Bone marrow (tissue), 2 donors: ENCODE measurements at places on chromosomes 5 and 9.

GRCh38 chr5:178241231-178241663, 8.6 kb upstream of the PHYKPL start:
- peak; percentile 61 for DNase-seq

DNA sequence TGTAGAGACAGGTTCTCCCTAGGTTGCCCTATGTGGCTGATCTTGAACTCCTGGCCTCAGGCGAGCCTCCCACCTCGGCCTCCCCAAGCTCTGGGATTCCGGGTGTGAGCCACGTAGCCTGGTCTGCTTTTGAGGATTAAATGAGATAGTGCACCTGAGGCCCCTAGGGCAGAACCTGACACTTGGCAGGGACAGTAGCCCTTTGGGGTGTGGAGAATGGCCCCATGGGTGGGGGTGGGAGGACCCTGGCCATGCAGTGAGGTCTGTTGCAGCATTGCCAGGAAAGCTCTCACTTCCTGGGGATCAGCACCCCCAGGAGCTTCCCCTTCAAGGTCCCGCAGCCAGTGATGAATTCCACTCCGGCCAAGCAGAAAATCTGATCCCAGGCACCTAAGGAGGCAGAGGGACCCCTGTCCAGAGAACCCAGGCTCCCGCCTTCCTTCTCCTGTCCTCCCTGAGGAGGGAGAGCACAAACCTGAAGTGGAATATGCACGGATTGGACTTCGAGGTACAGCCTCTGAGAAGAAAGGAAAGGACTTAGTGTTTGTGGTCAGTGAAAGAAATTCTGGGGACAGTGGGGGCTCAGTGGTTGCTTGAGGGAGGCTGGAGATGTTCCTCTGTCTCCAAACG, 73.9 kb upstream of the UNC5A start:
- DNase-seq: no peak

DNA sequence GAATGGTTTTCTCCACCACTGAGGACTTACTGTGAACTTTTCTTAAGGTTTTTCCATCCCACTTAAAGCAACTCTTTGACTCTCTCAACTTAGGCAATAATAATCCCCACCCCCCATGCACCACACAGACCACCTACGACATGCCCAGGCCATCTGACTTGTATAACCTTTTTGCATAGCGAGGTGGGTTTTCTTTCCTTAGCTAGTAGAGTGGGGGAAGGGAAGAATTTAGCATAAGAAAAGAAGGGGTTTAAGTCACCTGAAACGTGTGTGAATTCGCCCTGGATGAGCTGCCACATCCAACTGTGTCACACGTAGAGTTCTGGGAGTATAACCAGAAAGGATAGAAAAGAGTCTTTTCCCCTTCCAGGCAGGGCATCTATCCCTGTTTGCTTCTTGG, 262.7 kb downstream of the YTHDC2 start:
- DNase-seq: no peak

DNA sequence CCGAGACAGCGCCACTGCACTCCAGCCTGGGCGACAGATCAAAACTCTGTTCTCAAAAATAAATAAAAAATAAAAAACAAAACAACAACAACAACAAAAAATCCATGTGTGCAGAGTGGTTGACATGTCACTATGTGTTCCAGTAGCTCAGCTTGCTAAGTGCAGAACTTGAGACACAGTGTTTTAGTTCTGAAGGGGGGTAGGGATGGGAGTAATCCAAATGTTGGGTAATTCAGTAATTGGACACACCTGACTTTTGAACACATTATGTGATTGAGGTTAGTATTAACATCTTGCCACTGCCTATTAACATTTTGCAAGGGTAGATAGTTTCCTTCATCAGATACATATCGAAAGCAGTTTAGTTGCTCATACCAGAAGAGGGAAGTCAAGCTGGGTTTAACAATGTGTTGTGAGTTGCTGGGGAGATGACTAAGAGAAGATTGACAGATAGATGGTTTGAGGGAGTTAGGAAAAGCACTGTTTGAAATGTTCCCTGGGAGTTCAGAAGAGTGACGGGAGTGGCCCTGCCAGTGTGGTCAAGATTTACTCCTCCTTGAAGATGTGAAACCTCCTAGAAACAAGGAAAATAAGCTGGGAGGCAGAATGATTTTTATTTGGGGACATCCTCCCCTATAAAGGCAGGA, 928 bp downstream of the HACD4 start:
- DNase-seq: peak; percentile 86

DNA sequence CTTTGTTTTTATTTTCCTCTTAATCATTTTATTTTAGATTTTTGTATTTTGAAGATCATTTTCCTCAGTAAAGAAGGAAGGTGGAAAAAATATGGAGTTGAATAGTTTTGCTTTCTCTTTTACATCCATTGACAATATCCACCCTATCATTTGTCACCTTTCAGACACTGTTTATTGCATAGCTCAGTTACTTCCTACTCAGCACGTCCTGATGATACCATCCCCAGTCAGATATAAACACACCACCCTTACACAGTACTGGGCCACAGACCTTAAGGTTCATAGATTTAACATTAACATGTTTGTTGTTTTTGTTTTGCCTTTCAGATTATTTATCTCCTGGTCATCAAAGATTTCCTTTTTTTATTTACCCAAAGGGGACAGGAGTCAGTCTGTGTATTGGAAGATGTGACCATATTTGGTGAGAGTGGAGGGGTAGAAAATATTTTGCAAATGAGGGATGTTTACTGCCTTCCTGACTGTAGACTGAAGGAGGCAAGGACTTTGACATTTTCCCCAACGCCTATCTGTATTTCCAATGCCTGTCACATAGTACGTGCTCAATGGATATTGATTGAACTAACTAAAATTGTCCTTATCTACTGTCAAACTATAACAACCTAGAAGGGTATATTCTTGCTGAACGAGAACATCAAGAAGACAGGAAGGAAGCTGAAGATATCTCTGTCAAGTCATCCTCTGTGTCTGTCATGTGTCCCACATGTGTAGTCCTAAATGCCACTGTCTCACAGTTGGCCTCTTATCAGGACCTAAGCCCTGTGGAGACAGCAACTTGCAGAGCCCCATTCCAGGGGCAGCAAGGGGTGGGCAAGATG, 15.6 kb downstream of the STX17 start:
- no peak for DNase-seq

DNA sequence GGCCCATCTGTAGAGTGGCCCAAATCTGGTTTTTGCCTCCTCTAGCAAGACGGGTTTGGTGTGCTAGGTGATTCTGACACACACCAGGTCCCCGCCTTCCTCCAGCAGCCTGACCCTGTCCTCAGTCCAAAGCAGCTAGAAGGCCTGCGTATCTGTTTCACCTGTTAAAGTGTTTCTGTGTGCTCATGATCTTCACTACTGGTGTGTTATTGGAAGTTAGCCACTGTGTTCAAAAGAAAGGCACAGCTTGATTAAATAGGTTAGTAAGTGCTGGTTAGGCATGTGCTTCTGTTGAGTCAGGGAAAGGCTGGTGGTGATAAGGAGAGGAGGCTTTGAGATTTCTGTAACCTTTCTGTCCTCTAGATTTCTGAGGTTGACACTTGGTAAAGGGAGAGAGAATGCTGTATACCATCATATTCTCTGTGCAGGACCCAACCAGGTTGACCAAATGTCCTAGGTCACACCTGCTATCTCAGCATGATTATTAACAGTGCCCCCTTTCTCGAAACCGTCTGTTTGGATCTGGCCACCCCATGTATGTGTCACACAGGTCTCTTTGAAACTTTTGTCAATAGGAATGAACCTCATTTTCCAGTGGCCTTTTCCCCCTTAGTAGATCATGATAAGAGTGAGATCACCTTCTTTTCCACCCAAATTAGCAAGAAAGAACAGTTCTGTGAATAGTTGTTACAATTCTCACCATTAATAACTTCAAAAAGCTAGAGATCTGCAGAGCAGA, 58.8 kb downstream of the ARHGAP26 start:
- no peak for DNase-seq

DNA sequence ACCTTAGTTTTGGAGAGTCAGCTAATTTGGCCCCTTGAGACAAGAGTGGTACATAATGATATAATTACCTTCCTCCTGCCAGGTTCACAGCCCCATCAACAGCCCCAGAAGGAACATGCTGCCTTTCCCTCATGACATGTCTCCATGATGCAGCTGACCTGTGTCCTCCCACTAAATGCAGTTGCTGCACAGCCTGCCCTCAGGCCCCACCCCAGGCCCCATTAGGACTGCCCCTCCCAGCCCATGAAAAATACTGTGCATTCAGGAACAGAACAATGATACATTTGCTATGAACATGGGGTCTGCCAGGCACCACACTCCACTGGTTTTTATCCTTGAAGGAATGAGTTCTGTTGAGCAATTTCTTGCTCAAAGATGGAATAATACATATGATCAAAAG, 176.4 kb downstream of the C5orf15 start:
- DNase-seq: no peak

GRCh38 chr9:79221084-79221483, 350.7 kb upstream of the TLE4 start:
- DNase-seq: no peak

DNA sequence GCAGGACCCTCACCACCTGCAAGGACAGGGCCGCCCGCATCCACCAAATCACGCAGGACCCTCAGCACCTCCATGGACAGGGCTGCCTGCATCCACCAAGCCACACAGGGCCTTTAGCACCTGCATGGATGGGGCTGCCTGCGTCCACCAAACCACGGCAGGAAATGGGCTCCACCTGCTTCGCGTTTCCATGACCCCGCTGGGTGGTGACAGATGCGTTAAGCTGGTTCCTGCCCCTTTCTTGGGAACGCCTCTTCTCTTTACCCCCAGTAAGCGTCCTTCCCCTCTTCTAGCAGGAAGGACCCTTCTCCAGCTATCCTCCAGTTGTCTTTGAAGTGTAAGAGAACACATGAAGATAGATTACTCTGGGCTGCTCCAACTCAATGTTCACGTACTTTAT, 13.5 kb downstream of the FBP1 start:
- no peak for DNase-seq

DNA sequence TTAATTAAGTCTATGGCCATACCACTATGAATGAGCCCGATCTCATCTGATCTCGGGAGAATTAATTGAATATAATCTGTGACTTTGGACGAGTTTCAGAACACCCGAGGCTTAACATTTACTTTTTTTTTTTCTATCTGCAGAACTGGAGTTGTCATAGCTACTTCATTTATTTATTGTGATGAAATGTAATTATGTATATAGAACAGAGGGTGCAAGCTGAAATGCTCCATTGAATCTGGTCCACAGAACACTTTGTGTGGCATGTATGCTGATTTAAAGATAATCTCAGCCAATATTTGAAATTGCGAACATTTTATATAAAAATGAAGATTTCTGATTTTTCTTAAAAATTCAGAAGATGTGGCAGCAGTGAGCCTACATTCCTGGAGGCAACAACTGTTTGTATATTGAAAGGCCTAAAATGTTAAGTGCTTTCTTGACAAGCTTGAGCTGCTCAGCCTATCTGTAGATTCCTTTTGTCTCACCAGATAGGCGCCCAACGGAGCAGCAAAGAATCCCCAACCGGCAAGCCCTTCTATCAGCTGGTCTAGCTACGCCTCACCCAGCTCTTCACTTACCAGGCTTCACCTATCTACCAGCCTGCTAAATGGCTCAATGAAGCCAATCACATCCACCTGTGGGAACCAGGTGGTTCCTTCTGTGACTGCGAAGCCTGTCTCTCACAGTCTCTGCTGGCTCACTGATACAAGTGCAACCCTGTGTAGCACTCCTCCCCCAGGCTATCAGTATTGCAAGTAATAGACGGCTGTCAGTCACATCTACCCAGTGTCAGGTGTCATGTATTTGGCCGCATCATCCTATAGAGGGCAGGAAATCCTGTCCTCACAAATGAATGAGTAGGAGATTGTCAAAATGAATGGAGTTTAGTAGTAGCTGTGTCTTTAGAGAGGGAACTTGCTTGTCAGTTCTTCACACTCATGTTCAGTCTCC, 170.6 kb upstream of the MRPS30 start:
- no peak for DNase-seq

- DNase-seq: no peak
Observed at GRCh38 chr9:103819936-103820335, 274.2 kb upstream of the SMC2 start.

DNA sequence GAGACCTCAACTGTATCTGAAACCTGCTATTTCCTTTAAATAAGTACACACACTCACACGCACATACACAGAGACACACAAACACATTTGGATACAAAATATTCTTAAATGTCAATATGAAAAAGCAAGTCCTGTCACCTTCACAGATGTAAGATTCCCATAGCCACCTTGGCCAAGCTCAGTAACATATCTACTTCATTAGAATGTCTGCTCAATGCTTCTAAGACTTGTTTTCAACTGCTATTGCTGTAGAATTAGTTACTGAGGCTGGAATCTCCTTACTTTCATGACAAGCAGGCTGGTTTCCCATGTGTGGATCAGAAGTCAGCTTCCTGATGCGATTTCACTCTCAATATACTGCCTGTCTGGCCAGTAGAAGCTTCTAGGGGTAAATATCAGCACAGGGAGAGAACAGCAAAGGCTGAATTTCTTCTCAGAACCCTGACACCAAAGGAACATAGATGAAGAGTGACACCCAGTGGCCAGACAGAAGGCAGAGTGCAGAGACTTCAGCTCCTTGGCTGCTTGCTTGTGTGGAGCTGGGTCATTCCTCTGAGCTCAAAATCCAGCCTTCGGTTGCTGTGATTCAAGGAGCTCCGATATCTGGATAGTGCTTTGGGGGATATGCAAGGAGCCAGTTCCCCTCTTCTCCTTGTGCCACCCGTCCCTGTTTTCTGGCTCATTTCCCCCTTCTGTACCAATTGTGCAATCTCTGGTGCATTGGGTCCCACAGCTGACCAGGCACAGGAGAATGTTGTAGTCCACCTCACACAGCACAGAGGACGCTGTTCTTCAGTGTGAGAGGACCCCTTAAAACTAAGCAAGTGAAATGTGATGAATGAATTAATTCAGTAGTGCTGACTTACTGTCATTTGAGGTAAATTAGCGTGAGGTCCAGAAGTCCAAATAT, 26.6 kb upstream of the ABLIM3 start:
- peak; percentile 78 for DNase-seq

DNA sequence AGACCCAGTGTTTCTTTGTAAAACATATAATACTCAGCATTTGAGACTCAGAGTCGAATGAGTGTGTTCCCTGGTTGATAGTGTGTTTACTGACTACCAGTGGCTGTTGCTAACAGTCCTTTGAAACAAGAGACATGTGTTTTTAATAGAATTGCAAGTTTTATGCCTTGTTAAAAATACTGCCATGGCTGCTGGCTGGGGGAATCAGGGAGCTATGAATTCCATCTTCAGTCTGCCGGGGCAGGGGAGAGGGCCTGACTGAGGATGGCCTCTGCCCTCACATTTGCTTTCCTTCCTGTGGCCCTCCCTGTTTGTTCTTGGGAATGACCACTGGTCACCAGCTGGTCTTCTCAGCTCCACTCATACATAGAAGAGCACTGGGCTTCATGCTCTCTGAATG, 63.8 kb downstream of the PDZD2 start:
- DNase-seq: no peak

- no peak for DNase-seq
Observed at GRCh38 chr5:74870299-74871067, 4.3 kb upstream of the FAM169A start.
